Fibroblast of mammary gland (primary cell): ENCODE measurements at places on chromosomes 4 and X.

DNA sequence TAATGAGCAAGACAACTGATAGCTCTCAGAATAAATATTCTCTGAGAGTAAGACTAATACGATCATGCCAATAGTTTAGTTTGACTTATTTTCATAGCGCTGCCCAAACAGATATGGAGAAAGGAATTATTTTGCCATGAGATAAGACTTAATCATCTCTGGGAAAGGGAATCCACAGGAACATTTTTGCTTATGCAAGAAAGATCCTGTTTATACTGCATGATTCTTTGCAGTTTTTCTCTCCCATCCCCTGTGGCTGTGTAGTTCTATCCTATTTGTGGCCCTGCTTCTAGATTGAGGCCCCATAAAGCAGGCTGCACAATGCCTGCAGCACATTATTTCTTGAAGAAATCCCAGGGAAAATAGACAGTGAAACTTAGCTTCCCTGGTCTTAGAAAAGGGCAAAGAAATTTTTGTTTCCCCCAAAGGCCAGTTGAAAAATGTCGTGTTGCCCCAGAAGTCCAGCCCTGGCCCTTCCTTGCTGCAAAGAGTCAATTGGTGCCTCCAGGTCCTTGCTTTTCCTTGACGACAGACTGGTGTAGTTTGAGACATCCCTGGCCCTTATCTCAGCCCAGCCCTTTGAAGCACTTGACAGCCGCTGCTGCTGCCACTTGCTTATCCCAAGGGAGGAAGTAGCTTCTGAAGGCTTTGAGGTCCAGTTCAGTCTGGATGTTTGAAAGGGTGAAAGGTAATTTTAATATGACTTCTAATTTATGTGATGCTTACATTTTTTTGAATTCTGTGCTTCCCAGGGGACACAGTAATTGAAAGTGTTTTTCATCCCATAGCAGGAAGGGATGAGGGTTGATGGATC is 45.0 kb upstream of the SH3RF1 start:
- peak; percentile 70 for DNase-seq

DNA sequence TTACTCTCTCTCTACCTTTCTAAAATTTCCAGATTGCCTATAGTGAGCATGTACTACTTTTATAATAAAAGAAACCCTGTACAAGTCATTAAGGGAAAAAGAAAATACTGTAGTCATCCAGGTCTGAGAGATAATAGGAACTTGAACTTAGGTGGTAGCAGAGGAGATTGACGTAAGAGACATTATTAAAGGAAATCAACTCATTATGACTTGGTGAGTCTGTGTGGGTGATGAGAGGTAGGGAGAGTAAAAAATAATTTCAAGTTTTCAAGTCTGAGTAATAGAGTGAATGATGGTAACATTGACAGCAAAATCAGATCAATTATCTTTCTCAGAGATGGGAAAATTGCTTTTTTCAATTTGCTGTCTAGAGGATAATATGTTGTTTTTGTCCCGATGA is 44.0 kb upstream of the ZCCHC12 start:
- DNase-seq, result peak; percentile 59

GRCh38 chr4:150934022-150934421 is 81.1 kb downstream of the LRBA start:
- DNase-seq, result no peak

DNA sequence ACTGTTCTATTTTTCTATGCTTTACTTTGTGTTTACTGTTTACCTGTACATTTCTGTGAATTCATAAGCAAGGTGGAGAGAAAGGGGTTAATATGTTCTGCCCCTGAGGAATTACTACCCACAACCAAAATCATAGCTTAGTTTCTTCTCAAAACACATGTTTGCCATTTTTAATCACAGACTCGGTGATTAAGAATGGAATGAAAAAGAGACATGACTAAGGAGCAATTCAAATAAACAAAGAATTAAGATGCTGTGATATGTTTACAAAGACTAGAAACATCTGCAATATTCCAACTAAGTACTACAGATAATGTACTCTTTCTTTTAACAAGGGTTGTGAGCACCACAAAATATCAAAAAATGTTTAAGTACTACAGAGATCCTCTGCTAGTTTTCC is 11.7 kb upstream of the FAT4 start:
- peak; percentile 35 for DNase-seq

GRCh38 chrX:154372612-154373022 is 1.8 kb downstream of the FLNA start:
- DNase-seq, result no peak

DNA sequence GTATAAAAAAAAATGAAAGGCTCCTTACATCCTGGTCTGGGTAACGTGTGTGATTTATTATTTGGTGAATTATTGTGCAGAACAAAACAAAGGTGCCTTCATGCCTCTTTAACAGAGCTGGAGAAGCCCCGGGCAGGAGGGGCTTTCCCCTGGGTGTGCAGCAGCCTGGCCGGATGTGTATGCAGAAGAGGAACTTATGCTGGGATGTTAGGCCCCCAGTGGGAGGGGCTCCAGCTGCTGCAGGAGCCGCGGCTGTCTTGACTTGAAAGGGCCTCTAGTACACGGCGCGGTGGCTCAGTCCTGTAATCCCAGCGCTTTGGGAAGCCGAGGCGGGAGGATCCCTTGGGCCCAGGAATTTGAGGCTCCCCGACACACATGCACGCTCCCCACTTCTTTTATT is 16.0 kb downstream of the CCNQ start:
- no peak for DNase-seq

DNA sequence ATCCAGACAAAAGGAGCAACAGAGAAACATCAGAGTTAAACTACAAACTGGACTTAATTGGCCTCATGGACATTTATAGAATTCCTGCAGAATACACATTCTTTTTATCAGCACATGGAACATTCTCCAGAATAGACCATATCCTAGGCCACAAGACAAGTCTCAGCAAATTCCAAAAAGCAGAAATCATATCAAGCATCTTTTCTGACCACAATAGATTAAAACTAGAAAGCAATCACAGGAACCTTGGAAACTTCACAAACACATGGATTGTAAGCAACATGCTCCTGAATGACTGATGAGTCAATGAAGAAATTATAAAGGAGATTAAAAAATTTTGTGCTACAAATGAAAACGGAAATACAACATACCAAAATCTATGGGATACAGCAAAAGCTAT is 526.7 kb downstream of the PCDH7 start:
- no peak for DNase-seq

DNA sequence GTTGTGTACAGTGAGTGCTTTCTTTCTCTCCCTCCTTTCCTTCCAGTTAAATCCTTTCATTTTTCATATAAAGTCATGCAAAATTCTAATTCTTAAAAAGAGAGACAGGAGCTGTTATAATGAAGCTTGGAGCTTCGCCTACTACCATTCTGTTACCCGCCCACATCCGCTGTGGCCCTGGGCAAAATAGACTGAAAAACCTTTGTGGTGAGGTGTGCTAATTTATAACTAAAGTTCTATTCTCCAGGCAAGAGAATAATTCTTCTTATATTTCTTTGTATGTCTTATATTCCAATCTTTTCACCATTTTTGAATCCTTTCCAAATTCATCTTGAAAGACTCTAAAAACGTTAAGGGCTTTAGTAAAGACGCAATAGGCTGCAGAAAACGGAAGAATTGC is 7.0 kb downstream of the QRFPR start:
- no peak for DNase-seq

- DNase-seq, result no peak
Measured at GRCh38 chr4:148866666-148867065, 424.5 kb upstream of the NR3C2 start.

GRCh38 chrX:104370089-104370488 is 115.4 kb upstream of the ESX1 start:
- peak; percentile 18 for DNase-seq

DNA sequence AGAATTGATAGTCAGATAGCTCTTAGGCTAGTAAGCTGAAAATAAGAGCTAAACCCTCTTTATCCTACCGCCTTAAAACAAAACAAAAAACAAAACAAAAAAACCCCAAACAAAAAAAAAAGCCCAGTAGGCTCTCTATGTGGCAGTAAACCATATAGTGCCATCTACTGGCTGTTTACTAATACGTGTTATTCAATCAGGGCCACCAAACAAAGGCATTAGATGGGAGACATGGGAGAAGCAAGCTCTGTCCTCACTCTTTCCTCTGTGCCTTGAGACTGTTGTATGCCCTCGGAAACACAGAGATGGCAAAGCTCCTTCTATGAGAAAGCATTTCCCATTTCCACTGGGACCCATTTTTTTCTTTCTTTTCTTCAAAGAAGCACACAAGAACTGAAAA is 148.8 kb upstream of the MID1 start:
- DNase-seq, result peak; percentile 52
